ENCODE measurements at places on chromosomes 4 and X.

GRCh38 chr4:186936496-186937375 is 213.1 kb upstream of the FAT1 start:
- DNase-seq: no peak

- no peak for DNase-seq
Measured at GRCh38 chr4:1521821-1522361, 115.6 kb upstream of the NKX1-1 start.

DNA sequence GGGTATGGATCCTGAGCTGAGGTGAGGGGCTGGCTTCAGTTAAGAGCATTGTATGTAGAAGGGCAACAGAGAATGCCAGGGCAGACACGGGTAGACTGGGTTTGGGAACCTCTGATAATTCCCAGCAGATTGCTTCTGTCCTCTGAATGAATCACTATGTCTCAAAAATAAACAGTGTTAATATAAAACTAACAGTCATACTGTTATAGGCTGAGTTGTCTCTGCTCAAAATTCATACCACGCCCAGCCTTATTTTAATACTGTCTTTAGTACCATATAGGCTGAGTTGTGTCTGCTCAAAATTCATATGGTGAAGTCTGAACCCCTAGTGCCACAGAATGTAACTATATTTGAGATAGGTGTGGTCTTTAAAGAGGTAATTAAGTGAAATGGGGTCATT is 10.0 kb downstream of the XAGE2 start:
- no peak for DNase-seq

GRCh38 chr4:79027656-79028055 is 88.4 kb upstream of the PAQR3 start:
- no peak for DNase-seq

DNA sequence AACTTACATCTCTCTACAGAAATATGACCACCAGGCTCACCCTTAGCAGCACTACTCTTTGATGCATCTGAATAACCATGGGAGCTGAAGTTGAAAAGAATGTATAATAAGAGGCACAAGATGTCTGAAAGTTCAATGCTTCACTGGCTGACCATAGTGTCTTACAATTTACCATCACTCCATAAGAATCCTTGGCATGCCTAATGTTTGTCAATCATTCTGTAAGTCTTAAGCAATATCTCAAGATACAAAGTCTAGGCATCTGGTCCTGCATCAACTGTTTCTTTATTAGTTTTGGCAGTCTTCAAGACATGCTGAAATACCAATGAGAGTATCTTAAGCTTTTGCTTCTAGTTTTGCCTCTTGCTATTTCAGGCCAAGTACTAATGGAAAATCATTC is 755.5 kb downstream of the STIM2 start:
- no peak for DNase-seq

GRCh38 chrX:150058728-150059127 is 120.4 kb upstream of the EOLA2 start:
- no peak for DNase-seq

- DNase-seq: peak; percentile 71
Measured at GRCh38 chrX:154775419-154776349, 13.0 kb downstream of the DKC1 start.
